ENCODE measurements at places on chromosomes 7 and 10. TPM values are rescaled to one million over a fixed set of nuclear protein-coding genes. Genes with fewer than 3 reads are reported as not detected.

Gene SSC4D
- 0.76 TPM for total RNA-seq

Gene TMEM130
- total RNA-seq, result 4.1 TPM

Gene PALS2
- total RNA-seq, result 38.9 TPM

Gene AMZ1
- 0.28 TPM for total RNA-seq

Gene FAM237B
- not detected for total RNA-seq

Gene CPVL
- 30.2 TPM for total RNA-seq

Gene GOLGA7B
- 1.2 TPM for total RNA-seq

Gene OR2A5
- total RNA-seq, result not detected

Gene NDUFB2
- total RNA-seq, result 227 TPM

Gene TMEM140
- total RNA-seq, result 1.9 TPM

Gene ELN
- total RNA-seq, result 0.50 TPM

Gene CALHM1
- not detected for total RNA-seq

Gene NKX6-2
- not detected for total RNA-seq

Gene STEAP2
- 2.5 TPM for total RNA-seq

All from A172 (cell line).